ENCODE measurements at places on chromosomes 7 and 10. TPM values are rescaled to one million over a fixed set of nuclear protein-coding genes. Genes with fewer than 3 reads are reported as not detected.

SYT15B gene
- 1.9 TPM for total RNA-seq

TSPAN12 gene
- total RNA-seq: 55.8 TPM

STEAP1 gene
- total RNA-seq: 1.8 TPM

IDI2 gene
- not detected for total RNA-seq

IMMP2L gene
- 7.3 TPM for total RNA-seq

GJD4 gene
- not detected for total RNA-seq

PI4K2A gene
- total RNA-seq: 20.2 TPM

TMEM270 gene
- not detected for total RNA-seq

GPER1 gene
- 4.6 TPM for total RNA-seq

LIPM gene
- 0.83 TPM for total RNA-seq

CLDN3 gene
- total RNA-seq: not detected

DNA sequence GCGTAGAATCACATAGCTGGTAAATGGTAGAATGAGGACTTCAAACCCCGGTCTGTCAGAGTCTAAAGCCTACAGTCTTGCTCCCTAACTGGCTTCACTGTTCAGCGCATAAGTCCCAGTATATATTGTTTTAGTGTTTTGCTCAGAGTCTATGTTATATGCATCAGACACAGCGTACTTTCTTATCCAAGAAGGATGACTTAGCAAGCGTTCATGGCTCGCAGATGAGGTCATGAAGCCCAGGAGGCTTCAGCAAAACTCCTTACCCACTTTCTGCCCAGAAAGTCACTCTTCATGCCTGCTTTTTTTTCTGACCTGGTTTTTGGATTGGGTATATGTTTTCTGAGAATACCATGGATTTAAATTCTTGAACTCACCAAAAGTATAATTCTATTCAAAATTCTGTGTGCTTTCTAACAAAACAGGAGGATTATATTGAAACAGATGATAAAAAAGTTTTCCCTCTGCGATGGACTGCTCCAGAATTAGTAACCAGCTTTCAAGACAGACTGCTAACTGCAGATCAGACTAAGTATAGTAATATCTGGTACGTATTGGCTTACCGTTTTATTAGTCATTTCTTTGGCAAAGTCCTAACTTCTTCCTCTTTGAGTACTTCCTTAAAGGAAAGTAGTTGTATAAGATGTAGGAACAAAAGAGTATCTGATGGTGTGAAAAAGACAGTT, 24.6 kb upstream of the BHLHA15 start:
- no peak overlapping the region for H3K4me3 ChIP-seq
- DNase-seq: no peak
- H3K27me3 ChIP-seq: no peaks in the 10 kb centered on the region
- H3K4me1 ChIP-seq: no peaks in the 10 kb centered on the region
- H3K36me3 ChIP-seq: peaks cover 11% of the 10 kb centered on the region

DNA sequence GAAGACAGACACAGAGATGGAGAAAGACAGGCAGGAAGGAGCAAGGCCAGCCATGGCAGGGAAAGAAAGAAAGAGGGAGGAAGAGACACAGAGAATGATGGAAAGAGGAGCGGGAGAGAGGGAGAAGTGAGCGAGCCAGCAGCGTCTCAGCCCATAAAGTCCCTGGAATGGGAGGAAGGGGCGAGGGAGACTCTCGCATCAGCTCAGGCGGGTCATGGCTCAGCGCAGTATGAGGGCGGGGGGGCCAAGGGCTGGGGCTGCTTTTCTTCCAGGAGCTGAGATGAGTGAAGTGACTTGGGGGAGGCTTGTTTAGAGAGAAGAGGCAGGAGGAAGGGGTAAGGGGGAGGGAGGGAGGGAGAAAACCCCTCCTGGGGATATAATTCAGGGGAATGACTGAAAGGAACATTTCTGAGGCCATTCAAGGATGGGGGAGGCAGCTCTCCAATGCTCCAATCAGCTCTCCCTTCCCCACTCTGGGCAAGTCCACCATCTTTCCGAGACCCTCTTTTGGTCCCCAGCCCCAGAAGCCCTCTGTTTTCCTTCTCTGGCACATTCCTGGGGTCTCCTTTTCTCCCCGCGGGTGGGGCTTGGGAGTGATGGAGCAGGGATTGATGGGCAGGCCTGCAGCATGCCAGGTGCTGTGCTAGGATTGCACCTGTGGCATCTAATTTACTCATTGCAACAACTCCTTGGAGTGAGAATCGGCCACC, 87.9 kb downstream of the HIF1AN start:
- no peaks in the 10 kb centered on the region for H3K4me1 ChIP-seq
- H3K27ac ChIP-seq: no peak overlapping the region
- peaks cover 14% of the 10 kb centered on the region for H3K27me3 ChIP-seq
- no peak for DNase-seq
- no peaks in the 10 kb centered on the region for H3K36me3 ChIP-seq

GRCh38 chr10:103765981-103766380, 89.4 kb downstream of the SH3PXD2A start:
- H3K27ac ChIP-seq: no peak overlapping the region
- no peaks in the 10 kb centered on the region for H3K27me3 ChIP-seq
- no peak overlapping the region for H3K4me3 ChIP-seq
- H3K36me3 ChIP-seq: no peaks in the 10 kb centered on the region
- no peaks in the 10 kb centered on the region for H3K4me1 ChIP-seq
- no peak for DNase-seq

DNA sequence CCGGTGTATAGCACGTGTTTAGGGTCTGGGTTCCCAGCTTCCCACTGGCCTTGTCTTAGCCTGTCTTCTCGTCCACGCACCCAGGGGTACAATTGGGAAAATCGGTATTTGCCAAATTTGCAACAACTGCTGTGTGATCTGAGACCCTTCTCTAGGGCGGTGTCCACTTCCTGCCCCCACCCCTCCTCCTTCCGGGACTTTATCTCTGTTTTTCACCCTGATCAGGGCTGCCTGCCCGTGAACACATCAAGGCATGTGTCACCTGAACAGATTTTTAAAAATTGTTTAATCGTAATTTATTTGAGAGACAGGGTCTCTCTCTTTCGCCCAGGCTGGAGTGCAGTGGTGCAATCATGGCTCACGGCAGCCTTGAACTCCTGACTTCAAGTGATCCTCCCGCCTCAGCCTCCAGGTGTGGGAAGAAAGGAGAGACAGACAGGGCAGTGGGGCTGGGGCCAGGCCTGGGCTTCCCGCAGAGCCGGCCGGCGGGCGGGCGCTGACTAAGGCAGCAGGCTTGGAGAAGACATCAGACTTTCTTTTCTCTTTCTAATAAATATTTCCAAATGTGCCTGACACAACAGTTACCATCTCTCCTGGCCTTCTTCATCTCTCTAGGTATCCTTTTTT, 27.5 kb downstream of the ELFN1 start:
- H3K4me1 ChIP-seq: peaks cover 16% of the 10 kb centered on the region
- no peak for DNase-seq
- H3K27me3 ChIP-seq: no peaks in the 10 kb centered on the region
- no peak overlapping the region for H3K27ac ChIP-seq
- H3K36me3 ChIP-seq: no peaks in the 10 kb centered on the region
- H3K4me3 ChIP-seq: no peak overlapping the region

- peaks cover 15% of the 10 kb centered on the region for H3K36me3 ChIP-seq
- no peak overlapping the region for H3K4me3 ChIP-seq
- H3K4me1 ChIP-seq: peaks cover 34% of the 10 kb centered on the region
- DNase-seq: no peak
These were observed 33.7 kb downstream of the PFKP start for GRCh38 chr10:3100856-3101640.

GRCh38 chr7:87152897-87153641, 816 bp downstream of the DMTF1 start:
- H3K36me3 ChIP-seq: no peaks in the 10 kb centered on the region
- H3K4me3 ChIP-seq: peak overlapping the region; percentile 77
- peaks cover 48% of the 10 kb centered on the region for H3K4me1 ChIP-seq
- DNase-seq: no peak

DNA sequence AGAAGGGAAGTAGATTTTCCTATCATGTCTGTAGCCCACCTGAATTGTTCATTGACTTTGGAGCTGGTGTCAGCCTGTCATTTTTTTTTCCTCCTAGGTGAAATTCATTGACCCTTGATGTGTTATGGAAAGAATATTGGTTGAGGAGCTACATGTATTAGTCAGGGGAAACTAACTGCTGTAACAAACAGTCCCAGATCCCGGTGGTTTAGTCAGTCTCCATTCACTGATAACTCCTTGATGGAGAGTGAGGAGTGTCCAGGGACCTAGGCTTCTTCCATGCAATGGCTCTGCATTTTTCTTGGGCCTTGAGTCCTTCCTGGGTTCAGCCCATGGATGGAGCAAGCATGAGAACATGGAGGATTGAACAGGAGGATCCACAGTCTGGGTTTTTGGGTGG, 643.2 kb downstream of the LRMDA start:
- H3K36me3 ChIP-seq: no peaks in the 10 kb centered on the region
- no peaks in the 10 kb centered on the region for H3K4me1 ChIP-seq
- no peak for DNase-seq
- no peaks in the 10 kb centered on the region for H3K27me3 ChIP-seq
- no peak overlapping the region for H3K4me3 ChIP-seq

DNA sequence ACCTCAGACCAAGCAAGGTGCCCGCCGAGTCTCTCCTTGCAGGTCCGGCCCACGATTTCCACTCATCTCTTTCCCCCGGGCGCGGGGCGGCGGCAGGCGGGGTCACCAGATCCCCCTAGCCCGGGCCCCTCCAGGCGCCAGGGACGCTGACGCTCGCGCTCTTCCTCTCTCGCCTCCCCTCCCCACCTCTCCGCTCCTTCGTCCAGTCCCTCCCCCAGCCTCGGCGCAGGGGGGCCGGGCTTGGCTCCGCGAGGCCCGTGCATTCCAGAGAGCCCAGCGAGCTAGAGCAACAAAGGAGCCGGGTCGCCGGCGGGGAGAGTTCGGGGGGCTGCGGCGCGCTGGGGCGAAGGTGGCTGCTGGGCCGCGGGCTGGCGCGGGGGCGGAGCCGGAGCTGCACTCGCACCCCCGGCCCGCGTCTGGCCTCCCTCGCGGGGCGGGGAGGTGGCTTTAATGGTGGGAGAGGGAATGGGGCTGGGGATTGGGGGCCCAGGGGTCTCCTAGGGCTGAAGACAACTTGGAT, at the start of gene SMO:
TSS of gene SMO (plus strand) at position 262 of the 520 bp plus-strand sequence. CDS start 519 bp downstream, outside the sequence.
- no peaks in the 10 kb centered on the region for H3K36me3 ChIP-seq
- no peak for DNase-seq
- H3K4me1 ChIP-seq: peaks cover 14% of the 10 kb centered on the region
- H3K27ac ChIP-seq: peak within 1 kb of the TSS; percentile 44
- peak within 1 kb of the TSS; percentile 67 for H3K4me3 ChIP-seq

DNA sequence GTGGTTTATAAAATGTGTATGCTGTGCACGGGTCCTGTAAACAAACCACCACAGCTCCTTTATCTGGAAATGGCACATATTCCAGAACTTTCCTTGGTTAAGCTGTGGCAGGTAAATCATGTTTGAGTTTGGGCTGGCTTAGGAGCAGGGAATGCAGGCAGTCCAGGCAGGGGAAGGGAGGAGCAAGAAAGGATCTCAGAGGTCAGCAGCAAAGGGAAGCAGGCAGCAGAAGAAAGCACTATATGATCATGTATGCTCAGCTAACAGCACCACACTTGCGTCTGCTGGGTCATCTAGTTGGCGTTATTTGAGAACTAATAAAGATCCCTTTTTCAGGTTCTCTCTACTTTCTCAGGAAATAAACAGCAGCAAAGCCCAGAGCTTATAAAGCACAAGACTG, 7.8 kb downstream of the ICA1 start:
- no peaks in the 10 kb centered on the region for H3K36me3 ChIP-seq
- no peak for DNase-seq
- H3K4me3 ChIP-seq: no peak overlapping the region
- H3K4me1 ChIP-seq: peaks cover 17% of the 10 kb centered on the region
- H3K27me3 ChIP-seq: no peaks in the 10 kb centered on the region

- H3K27ac ChIP-seq: no peak overlapping the region
- H3K4me3 ChIP-seq: no peak overlapping the region
- H3K36me3 ChIP-seq: peaks cover 13% of the 10 kb centered on the region
- DNase-seq: no peak
These were observed 13.8 kb downstream of the TM9SF3 start for GRCh38 chr10:96573036-96573435.

GRCh38 chr10:70254778-70255328, 21.6 kb upstream of the PPA1 start:
- peaks cover 16% of the 10 kb centered on the region for H3K27me3 ChIP-seq
- H3K27ac ChIP-seq: no peak overlapping the region
- H3K4me3 ChIP-seq: peak overlapping the region; percentile 26
- DNase-seq: no peak

GRCh38 chr10:123642293-123642692, 23.9 kb upstream of the GPR26 start:
- DNase-seq: no peak
- H3K36me3 ChIP-seq: no peaks in the 10 kb centered on the region
- no peak overlapping the region for H3K4me3 ChIP-seq
- no peaks in the 10 kb centered on the region for H3K4me1 ChIP-seq
- H3K27me3 ChIP-seq: no peaks in the 10 kb centered on the region

- no peaks in the 10 kb centered on the region for H3K4me1 ChIP-seq
- no peak for DNase-seq
- H3K27ac ChIP-seq: no peak overlapping the region
- no peaks in the 10 kb centered on the region for H3K27me3 ChIP-seq
- no peaks in the 10 kb centered on the region for H3K36me3 ChIP-seq
These were observed 334.4 kb downstream of the SUGCT start for GRCh38 chr7:40468891-40469864.

DNA sequence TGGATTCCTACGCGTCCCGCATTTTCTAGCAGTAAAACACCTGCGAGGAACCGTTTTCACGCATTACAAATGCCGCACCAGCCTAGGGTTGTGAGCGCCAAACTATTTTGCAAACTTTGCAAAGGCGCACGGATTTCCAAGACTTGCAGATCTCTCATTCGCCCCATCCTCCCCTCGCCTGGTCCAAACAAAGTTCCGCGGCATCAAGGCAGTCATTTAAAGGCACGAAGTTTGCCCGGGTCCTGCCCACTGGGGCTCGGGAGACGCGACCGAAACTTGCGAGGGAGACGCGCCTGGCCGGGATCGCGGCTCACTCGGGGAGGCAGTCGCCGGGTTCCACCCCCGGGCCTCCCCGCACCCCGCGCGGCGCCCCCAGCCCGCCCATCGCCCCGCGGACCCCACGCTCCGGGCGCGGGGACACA, 613 bp downstream of the USP6NL start:
- H3K27me3 ChIP-seq: no peaks in the 10 kb centered on the region
- H3K4me1 ChIP-seq: no peaks in the 10 kb centered on the region
- H3K36me3 ChIP-seq: no peaks in the 10 kb centered on the region
- H3K4me3 ChIP-seq: peak overlapping the region; percentile 95
- H3K27ac ChIP-seq: peak overlapping the region; percentile 87

DNA sequence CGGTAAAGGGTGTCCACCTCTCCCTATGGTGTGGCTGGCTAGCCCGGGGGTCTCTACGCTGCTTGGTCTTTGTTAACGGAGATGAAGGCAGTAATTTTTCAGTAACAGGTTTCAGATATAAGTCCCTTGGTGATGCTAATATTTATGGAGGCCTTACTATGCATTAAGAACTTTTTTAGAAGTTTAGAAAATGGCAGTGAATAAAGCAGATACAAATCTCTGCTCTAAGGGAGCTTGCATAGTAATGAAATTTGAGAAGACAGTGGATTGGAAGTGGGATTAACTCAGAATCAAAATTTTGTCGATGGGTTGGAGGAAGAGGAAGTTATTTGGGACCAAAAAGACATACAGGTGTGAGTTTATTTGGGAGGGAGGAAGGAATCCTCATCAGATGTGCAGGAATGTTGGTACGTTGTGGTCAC, 445 bp downstream of the SSBP1 start:
- H3K4me3 ChIP-seq: peak overlapping the region; percentile 73
- no peaks in the 10 kb centered on the region for H3K27me3 ChIP-seq
- H3K27ac ChIP-seq: peak overlapping the region; percentile 77
- H3K4me1 ChIP-seq: no peaks in the 10 kb centered on the region

All from right atrium auricular region (tissue), 2 donors.